Stimulated activated CD4-positive, alpha-beta T cell treated with anti-CD3 and anti-CD28 coated beads, Interleukin-1b, Interleukin-23, amount 100 ng/mL, for 1 hour (primary cell): ENCODE measurements at places on chromosomes 16 and 17.

DNA sequence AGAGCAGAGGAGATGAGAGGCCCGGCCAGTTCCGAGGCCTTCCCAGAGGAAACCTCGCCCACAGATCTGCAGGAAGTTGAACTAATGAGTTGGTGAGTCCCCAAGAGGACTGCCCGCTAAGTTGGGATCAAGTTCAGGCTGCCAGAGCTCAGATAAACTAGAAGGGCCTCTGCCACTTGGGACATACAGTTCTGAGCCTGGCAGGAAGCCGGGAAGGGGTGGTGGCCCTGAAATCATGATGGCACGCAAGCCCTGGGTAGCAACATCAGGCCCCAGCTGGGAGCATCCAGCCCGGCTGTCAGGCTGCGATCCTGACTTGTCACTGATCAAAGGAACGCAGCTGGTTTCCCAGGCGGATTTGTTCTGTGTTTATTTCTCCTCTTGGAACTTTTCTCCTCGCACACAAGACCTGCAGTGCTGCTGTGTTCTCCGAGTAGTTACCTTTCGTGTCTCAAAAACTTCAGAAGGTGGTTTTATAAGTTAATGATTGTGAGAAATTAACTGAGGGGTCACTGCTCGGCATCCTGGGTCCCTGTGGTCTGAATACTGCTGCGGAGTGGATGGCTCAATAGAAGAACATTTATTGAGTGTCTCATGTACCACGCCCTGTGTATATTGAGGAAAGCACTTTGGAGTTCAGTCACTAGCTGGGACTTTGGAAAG is 8.0 kb upstream of the WFDC1 start:
- no peak for DNase-seq

DNA sequence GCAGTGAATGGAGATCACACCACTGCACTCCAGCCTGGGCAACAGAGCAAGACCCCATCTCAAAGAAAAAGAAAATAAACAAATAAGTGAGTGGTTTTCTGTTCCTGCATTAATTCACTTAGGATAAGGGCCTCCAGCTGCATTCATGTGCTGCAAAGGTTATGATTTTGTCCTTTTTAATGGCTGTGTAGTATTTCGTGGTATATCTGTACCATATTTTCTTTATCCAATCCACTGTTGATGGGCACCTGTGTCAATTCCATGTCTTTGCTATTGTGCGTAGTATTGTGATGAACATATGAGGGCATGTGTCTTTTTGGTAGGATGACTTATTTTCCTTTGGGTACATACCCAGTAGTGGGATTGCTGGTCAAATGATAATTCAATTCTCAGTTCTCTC is 33.9 kb downstream of the SLC5A11 start:
- no peak for DNase-seq

- no peak for DNase-seq
Measured at GRCh38 chr17:49431743-49432142, 17.1 kb upstream of the PHB1 start.

- DNase-seq, result no peak
Measured at GRCh38 chr17:27523712-27524111, 67.5 kb downstream of the KSR1 start.

- no peak for DNase-seq
Measured at GRCh38 chr16:28110074-28110473, 46.6 kb upstream of the GSG1L start.

DNA sequence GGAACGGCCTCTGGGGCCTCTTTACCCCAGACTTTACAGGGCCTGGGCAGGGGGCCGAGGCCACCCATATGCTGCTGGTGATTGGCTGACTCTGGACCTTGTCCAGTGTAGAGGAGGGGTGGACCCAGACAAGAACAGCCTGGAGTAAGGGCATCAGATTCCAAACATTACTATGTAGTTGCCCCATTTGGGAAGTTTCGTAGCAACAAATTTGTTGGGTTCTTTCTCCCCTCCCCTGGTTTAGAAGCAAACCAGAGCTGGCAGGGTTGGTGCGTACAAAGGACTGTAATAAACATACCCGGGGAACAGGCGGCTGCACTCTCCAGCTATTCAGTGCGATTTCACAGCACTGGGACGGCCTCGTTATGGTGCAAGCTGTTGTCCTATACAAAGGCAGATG is 145.5 kb downstream of the NTN1 start:
- no peak for DNase-seq

- no peak for DNase-seq
Measured at GRCh38 chr17:48615047-48615962, at the start of gene HOXB8. Gene HOXB8, minus strand, starts transcription at chr17:48615292. Its CDS starts 588 bp downstream, at chr17:48614704.

- no peak for DNase-seq
Measured at GRCh38 chr16:27433636-27434035, 31.7 kb downstream of the IL21R start.

- no peak for DNase-seq
Measured at GRCh38 chr17:43439041-43439440, 40.2 kb downstream of the ARL4D start.

DNA sequence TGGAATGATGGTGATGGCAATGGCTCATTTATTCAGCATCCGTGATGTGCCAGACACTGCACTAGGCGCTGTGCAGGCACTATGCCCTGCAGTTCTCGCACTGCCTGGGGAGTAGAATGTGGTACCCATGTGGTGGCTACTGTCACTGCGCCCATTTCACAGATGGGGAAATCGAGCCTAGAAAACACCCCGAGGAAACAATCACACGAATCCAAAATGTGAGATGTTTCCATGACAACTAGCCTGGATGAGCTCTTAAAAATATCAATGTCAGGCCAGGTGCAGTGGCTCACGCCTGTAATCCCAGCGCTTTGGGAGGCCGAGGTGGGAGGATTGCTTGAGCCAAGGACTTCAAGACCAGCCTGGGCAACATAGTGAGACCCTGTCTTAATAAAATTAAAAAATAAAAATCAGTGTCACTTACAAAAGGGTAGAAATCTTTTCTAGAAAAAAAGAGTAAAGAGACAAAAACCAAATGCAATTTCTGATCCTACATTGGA is 57.9 kb upstream of the TNRC6A start:
- no peak for DNase-seq

DNA sequence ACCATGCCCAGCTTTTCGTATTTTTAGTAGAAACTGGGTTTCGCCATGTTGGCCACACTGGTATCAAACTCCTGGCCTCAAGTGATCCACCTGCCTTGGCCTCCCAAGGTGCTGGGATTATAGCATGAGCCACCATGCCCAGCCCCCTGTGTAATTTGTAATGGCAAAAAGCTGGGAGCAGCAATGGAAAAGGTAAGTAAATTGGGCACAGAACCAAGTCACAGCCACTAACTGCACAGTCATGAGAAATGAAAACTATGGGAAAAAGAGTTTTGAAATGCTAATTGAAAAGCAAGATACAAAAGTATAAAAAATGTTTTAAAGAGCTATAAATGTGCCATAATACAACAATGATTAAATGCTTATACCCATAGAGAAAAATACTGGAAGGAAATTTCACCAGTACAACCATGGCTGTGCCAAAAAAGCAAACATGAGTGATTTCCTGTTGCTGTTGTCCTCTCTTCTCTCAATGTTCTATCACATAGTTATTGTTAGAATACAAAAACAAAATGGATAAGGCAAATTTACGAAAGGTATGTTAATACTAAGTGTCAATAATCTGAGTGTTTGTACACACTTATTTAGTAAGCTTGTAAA is 6.2 kb downstream of the NTAN1 start:
- DNase-seq, result no peak
